Left ventricle myocardium superior (tissue), 1 donor: ENCODE measurements at places on chromosomes 4 and X.
A peak's percentile ranks its signal among the peaks of the same experiment; 100 is the strongest.

- no peak for DNase-seq
Observed at GRCh38 chr4:140928880-140929279, 172.7 kb upstream of the TBC1D9 start.

- DNase-seq = no peak
Observed at GRCh38 chr4:6225469-6225868, 25.1 kb upstream of the JAKMIP1 start.

- DNase-seq = no peak
Observed at GRCh38 chrX:134603806-134604700, 54.2 kb downstream of the PLAC1 start.

GRCh38 chr4:172686021-172686420 is 482.6 kb upstream of the GALNT7 start:
- no peak for DNase-seq

- no peak for DNase-seq
Observed at GRCh38 chrX:113512700-113513395, 672.2 kb upstream of the AMOT start.

DNA sequence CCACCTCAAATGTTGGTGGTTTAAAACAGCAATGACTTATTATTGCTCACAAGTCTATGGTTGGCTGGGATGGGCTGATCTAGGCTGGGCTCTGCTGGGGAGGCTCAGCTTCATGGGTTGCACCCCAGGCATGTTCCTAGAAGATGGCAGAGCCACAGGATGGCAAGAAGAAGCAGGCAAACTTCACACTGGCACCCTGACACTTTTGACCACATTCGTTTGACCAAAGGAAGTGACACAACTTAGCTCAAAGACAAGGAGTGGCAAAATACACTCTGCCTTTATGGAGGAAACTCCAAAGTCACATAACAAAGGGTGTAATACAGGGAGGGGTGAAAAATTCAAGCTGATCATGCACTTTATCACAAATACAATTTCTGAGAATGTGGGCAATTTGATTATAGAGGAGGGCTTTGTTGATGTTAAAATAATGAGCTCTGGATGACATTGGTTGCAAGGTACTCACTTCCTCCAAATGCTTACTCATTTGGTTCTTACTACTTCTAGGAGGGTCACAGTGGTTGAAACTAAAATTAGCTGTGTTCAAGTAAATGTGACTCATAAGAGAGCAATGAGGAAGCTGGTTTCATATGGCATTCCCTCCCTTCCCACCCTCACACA is 249.2 kb upstream of the RPS6KA3 start:
- no peak for DNase-seq

GRCh38 chrX:69152417-69152841 is 12.8 kb downstream of the PJA1 start:
- peak; percentile 66 for DNase-seq

GRCh38 chr4:169657470-169658107 is 37.2 kb downstream of the CLCN3 start:
- no peak for DNase-seq

GRCh38 chr4:169485791-169486742 is 126.3 kb downstream of the NEK1 start:
- no peak for DNase-seq
